ENCODE measurements at places on chromosomes 5 and 9.

DNA sequence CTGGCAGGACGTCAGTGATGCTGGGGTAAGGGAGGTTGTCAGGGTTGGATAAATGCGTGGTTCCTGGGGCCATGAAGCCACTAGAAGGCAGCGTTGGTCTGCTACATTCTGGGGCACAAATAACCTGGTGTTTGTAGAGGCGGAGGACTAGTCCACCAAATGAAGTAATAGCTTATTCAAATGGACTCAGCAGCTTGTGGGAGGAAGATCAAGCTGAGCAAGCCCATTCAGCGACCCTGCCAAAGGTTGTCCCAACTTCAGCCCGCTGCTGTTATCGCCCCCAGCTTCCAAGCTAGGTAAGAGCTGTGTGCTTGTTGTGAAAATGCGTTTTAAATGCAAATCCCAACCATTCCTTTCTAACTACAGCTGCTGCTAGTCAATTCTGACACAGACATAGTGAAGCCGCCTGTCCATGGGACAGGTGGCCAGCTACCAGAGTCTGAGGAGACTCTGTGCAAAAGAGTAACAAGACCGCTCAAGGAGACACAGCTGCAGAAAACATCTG lies 7.6 kb upstream of the FAM240B start:
- DNase-seq: no peak

GRCh38 chr9:72635197-72635596 lies 113.8 kb downstream of the TMC1 start:
- DNase-seq: no peak

GRCh38 chr9:68457803-68458202 lies 82.9 kb downstream of the TMEM252 start:
- DNase-seq: no peak

DNA sequence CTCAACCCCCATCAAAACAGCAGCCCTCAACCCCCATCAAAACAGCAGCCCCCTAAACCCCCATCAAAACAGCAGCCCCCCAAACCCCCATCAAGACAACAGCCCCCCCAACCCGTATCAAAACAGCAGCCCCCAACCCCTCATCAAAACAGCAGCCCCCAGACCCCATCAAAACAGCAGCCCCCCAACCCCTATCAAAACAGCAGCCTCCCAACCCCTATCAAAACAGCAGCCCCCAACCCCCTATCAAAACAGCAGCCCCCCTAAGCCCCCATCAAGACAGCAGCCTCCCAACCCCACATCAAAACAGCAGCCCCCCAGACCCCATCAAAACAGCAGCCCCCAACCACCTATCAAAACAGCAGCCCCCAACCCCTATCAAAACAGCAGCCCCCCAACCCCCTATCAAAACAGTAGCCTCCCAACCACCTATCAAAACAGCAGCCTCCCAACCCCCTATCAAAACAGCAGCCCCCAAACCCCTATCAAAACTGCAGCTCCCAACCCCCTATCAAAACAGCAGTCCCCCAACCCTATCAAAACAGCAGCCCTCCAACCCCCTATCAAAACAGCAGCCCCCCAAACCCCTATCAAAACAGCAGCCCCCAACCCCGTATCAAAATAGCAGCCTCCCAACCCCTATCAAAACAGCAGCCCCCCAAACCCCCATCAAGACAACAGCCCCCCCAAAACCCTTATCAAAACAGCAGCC lies 1.2 kb downstream of the TPPP start:
- DNase-seq: no peak

- DNase-seq: no peak
Observed at GRCh38 chr5:113224605-113225065, 210.2 kb downstream of the TSSK1B start.

DNA sequence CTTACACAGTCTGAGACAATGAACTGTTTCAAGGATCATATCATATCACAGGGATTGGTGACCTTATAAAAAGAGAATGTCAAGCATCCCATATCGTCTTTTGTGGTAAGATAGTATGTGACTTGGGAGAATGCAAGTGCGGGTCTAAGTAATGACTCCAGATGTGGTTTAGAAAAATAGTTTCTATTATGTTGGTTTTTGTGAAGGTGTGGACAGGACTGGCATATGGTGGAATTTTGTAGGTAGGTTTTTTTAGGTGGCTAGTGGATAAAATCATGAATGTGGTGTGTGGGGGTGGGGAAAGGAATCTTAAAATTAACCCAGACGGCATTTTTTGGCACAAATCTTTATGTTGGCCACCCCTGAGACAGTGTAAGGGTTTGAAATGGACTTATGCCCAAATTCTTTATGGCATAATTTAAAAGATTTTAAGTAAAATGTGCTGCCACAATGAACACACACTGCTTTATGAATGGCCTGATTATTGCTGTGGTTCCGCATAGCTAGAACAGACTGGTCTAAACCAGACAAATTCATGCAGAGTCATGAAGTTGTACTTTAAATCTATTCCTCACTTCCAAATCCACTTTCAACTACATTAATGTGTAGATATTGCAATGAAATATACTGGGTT lies 204.8 kb upstream of the HAPLN1 start:
- DNase-seq: no peak

DNA sequence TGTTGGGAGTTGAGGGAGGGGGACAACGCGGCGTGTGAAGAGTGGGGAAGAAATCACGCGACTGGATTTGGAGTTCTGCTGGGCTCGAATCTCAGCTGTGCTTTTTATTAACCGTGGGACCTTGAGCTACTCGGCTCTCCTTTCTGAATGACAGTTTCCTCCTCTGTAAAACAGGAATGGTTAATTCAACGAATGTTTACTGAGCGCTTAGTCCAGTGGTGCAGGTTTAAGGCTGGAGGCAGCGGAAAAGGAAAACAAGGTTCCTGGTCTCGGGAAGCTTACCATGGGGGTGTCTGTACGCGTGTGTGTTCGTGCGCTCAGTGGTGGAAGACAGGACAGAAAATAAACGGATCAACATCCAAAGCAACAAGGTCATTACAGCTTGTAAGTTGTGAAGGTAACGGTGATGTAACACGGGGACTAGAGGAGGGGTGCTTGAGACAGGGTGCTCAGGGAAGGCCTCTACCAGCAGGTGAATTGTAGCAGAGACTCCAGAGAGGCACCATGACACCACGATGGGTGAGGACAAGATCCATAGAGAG lies 277 bp downstream of the EIF4E1B start:
- DNase-seq: no peak

DNA sequence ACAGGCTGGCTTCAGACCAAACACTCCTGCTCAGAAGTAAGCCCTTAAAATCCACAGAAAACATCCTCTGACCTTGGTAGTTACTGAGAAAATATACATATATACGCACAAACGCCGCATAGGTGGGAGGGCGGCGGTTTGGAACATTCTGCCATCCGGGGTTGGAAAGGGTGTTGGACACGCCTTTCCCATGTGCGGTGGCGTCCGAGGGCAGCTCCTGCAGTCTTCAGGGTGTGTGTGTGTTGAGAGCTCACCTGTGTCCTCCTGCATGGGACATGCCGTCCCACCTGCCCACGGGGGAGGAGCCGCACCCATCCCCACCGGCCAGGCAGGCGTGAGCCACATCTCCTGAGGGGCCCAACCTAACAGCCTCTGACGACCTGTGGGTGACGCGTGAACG lies 28.2 kb downstream of the SLC9A3 start:
- no peak for DNase-seq

- DNase-seq: no peak
Observed at GRCh38 chr5:22488427-22488826, 364.7 kb downstream of the CDH12 start.

DNA sequence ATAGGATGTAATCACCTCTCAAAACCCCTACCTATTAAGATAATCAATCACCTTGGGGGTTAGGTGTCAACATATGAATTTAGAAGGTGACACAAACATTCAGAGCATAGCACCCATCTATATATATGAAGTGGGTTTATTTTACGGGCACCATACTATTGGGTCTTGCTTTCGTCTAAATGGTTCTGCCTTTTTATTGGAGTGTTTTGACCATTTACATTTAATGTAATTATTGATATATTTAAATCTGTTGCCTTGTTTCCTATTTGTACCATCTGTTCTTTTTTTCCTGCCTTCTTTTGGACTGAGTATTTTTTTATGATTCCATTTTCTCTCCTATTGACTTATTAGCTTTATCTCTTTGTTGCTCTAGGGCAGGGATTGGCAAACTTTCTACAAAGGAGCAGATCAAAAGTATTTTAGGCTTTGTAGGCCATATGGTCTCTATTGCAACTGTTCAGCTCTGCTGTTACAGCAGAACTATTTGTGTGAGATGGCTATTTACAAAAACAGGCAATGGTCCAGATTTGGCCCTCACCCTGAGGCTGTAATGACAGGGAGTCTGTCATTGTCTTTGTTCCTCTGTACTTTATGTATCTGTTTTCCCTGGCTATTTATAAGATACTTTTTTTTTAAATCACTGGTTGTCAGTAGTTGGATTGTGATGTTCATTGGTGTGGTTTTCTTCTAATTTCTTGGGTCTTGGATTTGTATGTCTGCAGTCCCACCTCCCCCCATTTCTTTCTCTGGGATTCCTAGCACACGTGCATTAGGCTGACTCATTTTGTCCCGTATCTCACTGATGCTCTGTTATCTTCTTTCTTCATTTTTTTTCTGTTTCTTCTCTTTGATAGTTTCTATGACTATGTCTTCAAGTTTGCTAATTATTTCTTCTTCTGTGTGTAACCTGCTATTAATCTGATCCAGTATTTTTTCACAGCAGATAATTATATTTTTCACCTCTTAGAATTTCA lies 127.1 kb downstream of the DAB2IP start:
- DNase-seq: no peak

DNA sequence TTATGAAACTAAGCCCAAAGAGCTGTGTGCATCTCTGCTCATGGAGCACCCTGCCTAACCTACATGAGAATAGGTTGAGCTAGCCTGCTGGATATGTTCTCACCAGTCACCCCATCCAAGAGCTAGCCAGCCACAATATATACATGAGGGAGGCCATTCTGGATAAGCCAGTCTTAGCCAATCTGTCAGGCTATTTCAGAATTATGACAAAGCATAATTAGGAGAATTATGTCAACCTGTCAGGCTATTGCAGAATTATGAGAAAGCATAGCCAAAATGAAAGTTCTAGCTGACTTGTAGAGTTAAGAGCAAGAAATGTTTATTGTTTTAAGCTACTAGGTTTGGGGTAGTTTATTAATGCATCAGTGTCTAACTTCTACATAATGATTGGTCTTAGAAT lies 189.8 kb downstream of the WDR70 start:
- no peak for DNase-seq

DNA sequence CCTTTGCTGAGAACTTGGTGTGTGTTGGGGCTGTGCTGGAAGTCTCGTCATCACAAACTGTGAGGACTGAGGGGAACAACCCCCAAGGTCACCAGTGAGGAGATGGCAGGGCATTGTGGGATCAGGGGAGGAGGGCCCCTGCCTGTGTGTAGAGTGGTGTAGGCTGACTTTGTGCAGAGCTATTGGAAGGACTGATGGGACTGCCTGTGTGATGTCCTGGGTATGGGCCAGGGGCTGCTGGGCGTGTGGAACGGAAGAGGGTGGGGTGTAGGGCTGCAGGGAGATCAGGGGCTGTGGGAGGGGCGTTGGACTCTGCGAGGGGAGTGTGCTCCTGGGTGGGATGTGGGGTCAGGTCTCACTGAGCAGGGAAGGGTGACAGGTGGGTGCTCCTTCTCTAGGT lies 3.6 kb downstream of the WNK2 start:
- no peak for DNase-seq

- DNase-seq: no peak
Observed at GRCh38 chr5:111738118-111738517, 18.9 kb downstream of the NREP start.

GRCh38 chr5:37603072-37603471 lies 224.0 kb downstream of the WDR70 start:
- DNase-seq: no peak

DNA sequence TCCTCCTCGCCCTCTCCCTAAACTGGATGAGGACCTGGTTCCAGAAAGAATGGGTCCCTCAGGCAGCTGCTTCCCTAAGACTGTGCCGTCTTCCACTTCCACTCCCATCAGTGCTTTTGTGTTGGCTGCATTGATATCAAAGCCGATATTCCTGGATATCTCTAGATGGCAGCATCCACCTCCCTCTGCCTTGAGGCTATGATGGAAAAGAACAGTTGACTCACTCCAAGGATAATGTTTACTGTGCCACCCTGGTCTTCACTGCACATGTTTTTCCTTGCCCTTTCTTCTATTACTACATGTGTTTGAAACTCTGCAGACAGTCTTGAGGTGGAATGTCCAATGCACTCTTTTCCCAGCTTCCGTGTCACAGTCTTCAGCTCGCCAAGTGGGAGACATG lies 211.6 kb downstream of the MAST4 start:
- no peak for DNase-seq

DNA sequence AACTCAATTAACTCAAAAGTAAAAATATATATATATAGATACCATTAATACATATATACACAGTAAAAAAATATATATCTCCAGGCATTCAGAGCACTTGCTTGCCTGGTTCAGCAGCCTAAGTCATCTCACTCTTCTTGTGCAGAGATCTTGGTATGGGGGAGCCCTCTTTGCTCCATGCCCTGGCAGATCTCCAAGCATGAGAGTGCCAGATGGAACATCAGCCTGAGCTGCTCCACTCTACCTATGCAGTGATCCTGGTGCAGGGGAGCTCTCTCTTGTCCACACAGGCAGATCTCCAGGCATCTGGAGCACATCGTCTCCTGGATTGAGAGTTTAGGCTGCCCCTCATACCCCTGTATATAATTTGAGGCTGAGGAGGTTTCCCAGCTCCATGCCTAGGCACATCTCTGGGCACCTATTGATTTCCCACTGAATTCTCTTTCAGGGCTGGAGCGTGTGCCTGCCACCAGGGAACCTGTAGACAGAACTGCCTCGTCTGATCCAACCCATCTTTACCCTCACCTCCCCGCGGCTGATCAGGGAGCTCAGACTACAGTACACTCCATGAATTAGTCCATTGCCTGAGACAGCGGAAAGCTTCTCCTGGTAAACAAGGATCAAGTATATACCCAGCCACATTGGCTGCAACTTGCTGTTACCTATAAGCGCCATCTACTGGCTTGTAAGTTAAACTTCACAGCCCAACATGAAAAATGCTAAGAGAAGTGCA lies 342.4 kb upstream of the GRIA1 start:
- no peak for DNase-seq

DNA sequence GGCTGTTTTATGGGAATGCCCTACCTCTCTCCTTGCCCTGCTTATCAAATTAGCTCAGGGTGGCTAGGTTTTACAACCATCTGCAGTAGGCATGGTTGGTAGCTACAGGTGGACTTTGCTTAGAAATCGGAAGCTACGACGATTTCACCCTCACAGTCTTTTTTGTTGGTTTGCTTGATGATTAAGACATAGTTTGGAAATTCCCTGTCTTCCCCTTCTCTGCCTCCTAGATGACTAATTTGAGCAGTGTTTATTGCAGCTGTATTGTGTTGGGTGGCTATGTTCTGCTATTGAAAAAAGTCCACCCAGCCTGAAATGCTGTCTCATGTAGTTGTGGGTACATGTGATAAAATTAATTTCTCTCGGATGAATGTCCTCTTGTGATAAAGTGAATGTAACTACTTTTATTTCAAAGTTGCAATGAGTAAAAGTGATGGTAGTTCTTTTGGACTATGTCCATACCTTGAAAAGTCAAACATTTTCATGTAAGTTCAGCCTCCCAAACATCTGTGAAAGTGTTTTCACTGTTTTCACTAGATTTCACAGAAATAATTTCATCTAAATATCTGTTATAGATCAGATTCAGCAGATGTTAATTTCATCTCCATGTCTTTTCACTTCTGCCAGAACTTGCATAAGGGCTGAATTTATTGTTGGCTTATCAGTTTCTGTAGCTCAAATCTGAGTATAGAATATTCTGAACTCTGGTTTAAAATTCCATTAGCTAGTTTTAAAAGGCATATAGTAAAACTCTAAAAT lies 37.3 kb upstream of the FYB1 start:
- no peak for DNase-seq

- DNase-seq: no peak
Observed at GRCh38 chr5:157150995-157151394, 8.3 kb upstream of the MED7 start.

GRCh38 chr5:54651482-54652076 lies 134.0 kb downstream of the SNX18 start:
- DNase-seq: no peak
